ENCODE measurements at places on chromosomes 12 and 14. TPM values are rescaled to one million over a fixed set of nuclear protein-coding genes. Genes with fewer than 3 reads are reported as not detected.

DNA sequence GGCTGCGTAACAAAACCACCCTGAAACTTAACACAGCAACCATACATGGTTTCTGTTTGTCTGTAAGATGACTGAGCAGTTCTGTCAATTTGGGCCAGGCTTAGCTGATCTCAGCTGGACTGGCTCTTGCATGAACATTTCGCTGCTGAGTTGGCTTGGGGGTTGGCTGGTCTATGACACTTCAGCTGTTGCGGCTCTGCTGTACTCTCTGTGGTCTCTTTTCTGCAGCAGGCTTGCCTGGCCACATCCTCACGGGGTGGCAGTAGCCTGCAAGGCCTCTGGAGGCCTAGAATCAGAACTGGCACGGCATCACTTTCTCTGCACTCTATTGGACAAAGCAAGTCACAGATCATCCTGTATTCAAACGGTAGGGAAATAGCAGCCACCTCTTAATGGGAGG, 216.2 kb downstream of the BCL11B start:
- H3K27ac ChIP-seq, result no peak overlapping the region
- DNase-seq, result no peak
- no peaks in the 10 kb centered on the region for H3K36me3 ChIP-seq
- H3K27me3 ChIP-seq, result no peaks in the 10 kb centered on the region
- H3K4me3 ChIP-seq, result no peak overlapping the region

- no peaks in the 10 kb centered on the region for H3K27me3 ChIP-seq
- H3K27ac ChIP-seq, result no peak overlapping the region
- DNase-seq, result no peak
- no peak overlapping the region for H3K4me3 ChIP-seq
Observed at GRCh38 chr12:58387199-58387598, 445.8 kb downstream of the ATP23 start.

DNA sequence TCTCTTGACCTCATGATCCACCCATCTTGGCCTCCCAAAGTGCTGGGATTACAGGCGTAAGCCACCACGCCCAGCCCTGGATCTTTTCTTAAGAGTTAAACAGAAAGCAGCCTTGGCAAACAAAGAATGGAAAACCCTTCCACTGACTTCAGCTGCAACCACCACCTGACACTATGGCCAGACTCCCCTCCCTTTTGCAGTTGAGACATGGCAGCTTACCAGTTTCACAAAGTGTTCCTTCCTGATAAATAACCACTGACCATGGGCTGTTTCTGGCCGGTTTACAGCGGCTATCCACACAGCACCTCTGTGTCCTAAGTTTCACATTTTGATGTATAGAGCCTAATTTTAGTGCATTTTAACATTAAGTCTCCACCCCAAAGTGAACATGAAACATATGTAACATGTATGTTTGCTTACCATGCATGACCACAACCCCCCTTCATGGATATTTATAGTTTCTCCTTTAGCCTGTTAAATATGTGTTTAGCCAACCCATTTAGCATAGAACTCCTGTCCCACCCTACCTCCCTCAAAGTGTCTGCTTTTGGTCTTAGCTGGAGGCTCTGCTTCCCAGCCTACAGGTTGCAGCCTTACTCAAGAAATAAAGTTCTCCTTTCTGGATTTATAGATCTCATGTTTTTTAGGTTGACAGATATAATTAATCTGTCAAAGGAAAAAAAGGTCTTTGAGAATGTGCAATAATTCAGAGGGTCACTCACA, 32.7 kb upstream of the RAB21 start:
- no peaks in the 10 kb centered on the region for H3K36me3 ChIP-seq
- H3K27me3 ChIP-seq, result no peaks in the 10 kb centered on the region
- H3K27ac ChIP-seq, result no peak overlapping the region
- DNase-seq, result no peak

GRCh38 chr14:79924551-79924950, 286.8 kb downstream of the DIO2 start:
- H3K36me3 ChIP-seq, result no peaks in the 10 kb centered on the region
- no peaks in the 10 kb centered on the region for H3K4me1 ChIP-seq
- no peak overlapping the region for H3K4me3 ChIP-seq
- no peak overlapping the region for H3K27ac ChIP-seq
- no peak for DNase-seq
- no peaks in the 10 kb centered on the region for H3K27me3 ChIP-seq

GRCh38 chr14:92439537-92440344, 73.8 kb upstream of the RIN3 start:
- no peak overlapping the region for H3K4me3 ChIP-seq
- peak; percentile 15 for DNase-seq
- no peaks in the 10 kb centered on the region for H3K27me3 ChIP-seq
- no peak overlapping the region for H3K27ac ChIP-seq

DNA sequence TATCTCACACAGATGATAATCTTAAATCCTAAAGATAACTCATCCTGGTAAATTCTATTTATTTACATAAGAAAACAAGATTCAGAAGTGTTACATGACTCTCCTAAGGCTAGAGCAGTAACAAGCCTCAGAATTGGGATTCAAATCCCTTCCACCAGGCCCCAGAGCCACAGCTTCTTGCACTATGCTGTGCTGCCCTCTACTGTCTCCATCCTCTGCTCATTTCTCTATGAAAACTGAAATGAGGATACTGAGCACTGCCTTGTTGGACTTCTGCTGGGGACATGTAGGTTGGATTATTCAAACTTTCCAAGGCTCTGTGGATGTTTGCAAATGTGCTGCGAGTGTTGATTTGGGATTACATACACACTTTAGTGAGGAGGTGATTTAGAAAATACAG, 23.5 kb upstream of the C12orf50 start:
- H3K36me3 ChIP-seq, result no peaks in the 10 kb centered on the region
- peak; percentile 40 for DNase-seq
- H3K27me3 ChIP-seq, result no peaks in the 10 kb centered on the region
- H3K4me3 ChIP-seq, result no peak overlapping the region

TPPP2 gene
- not detected for total RNA-seq

TESPA1 gene
- not detected for total RNA-seq

KLRG1 gene
- total RNA-seq, result 3.0 TPM

OAS2 gene
- 0.25 TPM for total RNA-seq

All from Caco-2 (cell line).